ENCODE measurements at places on chromosomes 6 and 20.

GRCh38 chr6:117440706-117441525 is 15.2 kb upstream of the ROS1 start:
- no peak for DNase-seq

GRCh38 chr6:116047173-116047933 is 13.3 kb downstream of the FRK start:
- DNase-seq: no peak

DNA sequence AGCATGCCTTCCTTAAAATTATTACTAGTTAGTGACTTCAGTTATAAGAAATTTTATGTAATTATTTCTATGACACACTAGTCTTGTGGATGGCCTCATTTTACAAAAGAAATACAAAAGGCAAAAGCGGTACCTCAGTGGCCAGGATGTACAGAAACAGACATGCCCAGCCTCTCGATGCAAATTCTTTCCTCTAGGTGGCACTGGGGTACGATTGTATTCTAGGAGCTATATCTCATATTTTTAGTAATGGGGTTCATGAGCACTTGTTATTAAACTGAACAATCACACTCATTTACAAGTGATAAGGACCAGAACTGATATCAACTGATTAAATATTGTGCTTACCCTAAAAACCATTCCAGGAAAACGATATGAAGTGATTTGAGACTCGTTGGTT is 59.8 kb downstream of the SOD2 start:
- DNase-seq: no peak

DNA sequence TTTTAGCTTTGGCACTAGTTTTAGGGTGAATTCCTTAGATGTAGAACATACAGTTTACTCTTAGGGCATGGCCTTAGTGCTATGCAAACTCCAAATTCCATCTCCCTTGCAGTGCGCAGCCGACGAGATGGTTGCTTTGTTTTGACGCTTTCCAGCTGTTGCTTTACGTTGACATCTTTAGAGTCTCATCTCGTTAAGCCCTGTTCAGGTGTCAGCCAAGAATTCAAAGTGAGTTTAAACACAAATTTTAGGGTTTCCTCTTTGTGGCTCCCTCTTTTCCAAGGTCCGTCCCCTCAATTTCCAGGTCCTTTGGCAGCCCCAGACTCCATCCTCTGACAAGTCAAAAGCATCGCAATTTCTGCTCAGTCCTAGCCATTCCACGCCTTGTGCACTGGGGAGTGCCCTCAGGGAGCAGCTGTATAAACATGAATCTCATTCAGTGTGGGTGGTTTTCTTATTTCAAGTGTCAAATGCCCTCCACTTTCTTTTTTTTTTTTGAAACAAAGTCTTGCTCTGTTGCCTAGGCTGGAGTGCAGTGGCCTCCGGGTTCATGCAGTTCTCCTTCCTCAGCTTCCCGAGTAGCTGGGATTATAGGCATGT is 14.1 kb upstream of the MAK start:
- no peak for DNase-seq

DNA sequence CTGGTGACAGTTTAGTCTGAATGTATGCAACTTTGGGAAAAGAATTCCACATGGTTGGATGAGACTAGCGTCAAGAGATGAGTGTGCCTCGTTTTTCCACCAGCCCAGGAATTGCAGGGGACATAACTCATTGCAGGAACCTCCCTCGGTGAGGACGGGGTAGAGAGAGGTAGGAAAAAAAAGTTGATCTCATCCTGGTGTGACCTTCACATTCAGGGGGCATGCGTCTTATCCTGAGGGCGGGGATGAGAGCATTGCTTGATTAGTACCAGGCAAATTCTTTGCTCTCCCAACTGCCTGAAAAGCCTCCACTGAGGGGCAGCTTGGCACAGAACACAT is 11.8 kb downstream of the TLDC2 start:
- DNase-seq: no peak

GRCh38 chr6:8074213-8074612 is 10.0 kb upstream of the BLOC1S5 start:
- DNase-seq: no peak

GRCh38 chr20:38139156-38139912 is 25.7 kb downstream of the TGM2 start:
- DNase-seq: no peak

- DNase-seq: no peak
These were observed 116.7 kb downstream of the SULF2 start for GRCh38 chr20:47668313-47669151.

GRCh38 chr6:82781620-82782204 is 283.9 kb downstream of the UBE3D start:
- DNase-seq: no peak

- DNase-seq: no peak
These were observed 41.4 kb downstream of the HBS1L start for GRCh38 chr6:135013211-135013610.

- no peak for DNase-seq
These were observed 872 bp upstream of the RIMS4 start for GRCh38 chr20:44811150-44811685.

DNA sequence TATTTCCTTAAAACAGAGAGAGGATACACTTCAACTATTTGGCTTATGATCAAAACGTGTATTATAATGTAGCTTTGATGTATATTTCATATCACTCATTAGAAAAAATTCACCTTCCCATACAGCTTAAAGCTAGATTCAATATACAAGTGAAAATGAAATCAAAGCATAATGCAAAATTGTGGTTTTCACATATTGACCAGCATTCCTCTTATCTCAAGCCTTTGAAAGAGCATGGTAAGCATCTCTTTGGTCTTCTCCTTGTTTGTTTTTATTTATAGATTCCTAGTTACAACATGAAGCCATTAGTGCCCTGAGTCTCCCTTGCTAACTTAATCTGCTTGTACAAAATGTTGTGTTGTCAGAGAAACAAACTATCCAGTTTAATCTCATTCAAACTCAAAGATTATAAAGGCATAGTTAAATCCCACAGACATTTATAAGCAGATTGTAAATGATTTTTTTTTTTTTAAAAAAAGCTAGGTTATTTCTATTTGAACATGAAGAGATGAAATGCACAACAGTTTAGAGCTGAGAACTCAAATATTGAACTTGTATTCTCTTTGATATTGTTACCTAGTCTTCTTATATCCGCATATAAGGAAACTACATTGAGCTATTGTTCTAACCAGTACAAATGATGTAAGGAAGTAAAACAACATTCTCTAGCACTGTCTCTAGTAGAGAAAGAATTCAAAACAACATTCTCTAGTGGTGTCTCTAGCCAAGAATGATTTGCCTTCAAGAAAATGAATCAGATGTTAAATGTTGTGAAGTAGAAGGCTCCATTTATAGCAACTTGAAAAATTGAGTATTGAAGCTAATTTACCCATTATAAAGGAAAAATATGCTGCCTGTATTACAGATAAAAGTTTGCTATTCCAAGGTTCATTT is 31.2 kb upstream of the SMIM28 start:
- no peak for DNase-seq

- DNase-seq: no peak
These were observed 3.7 kb downstream of the KCNK17 start for GRCh38 chr6:39310542-39310941.

DNA sequence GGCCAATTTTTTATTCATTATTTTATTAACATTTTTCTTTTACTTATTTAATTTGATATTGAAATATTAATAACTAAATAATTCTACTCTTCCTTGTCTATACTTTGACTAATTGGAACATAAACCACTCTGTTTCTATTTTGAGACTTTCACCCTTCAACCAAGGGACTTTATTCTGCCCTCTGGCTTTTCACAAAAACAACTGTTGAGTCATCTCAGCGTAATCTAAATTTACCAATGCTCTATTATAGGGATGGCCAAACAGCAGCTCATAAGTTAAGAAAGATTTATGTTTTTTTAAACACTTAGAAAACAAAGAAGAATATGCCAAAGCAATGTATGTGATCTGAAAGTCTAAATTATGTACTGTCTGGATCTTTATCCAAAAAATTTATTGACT is 46.7 kb downstream of the DOP1A start:
- DNase-seq: no peak

GRCh38 chr6:138996524-138996923 is 8.5 kb upstream of the REPS1 start:
- no peak for DNase-seq

- no peak for DNase-seq
These were observed 108.4 kb upstream of the GGTLC1 start for GRCh38 chr20:24096864-24097450.

DNA sequence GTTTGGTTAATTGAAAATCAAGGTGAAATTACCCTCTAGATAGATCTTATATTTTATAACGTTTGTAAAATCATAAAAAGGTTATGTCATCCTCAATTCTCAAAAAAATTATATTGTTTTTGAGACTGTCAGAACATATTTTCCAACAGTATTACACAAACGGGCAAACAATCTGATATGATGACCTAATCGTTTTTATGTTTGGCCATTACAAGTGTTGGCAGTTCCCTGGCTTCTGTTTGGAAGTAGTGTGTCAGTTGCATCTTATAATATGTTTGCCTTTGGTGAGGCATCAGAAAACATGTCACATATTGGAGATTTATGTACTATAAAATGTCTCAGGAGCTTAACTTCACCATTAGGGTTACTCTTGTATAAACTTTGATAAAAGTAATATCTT is 308.1 kb upstream of the EPHA7 start:
- no peak for DNase-seq

Measured in stimulated activated CD8-positive, alpha-beta memory T cell treated with anti-CD3 and anti-CD28 coated beads, Interleukin-2, amount 100 ng/mL, for 48 hours (primary cell).